Activated CD4-positive, CD25-positive, alpha-beta regulatory T cell treated with anti-CD3 and anti-CD28 coated beads, Interleukin-2, amount 50 U/mL, for 16 hours (primary cell): ENCODE measurements at places on chromosomes 6 and 20.

DNA sequence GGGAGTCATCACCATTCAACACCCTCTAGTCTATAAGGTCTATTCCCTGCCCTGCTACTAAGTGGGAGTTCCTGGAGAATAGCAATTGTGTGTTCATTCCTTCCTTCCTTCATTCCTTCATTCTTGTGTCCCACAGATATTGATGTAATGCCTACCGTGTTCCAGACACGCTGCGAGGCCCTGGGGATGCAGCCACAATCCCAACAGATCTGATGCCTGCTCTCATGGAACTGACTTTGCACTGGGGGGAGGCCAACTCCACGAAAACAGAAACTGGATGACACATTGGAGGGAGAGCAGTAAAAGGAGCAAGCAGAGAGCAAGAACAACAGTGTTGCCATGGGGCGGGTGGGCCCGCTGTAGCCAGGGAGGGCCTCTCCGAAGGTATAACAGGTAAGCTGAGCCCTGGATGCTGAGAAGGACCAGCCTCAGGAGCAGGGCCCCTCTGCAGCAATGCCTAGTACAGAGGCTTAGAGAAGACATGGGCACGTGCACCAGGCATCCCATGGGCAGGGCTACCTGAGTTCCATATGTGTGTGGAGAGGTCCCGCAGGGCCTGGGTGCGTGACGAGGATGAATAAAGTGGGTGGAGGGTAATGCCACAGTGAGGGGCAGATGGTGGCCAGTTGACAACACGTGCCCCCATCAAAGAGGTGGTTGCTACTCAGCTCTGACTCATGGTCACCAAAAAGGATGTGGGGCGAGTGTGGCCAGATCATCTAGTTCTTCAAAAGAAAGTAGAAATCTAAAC is 173.9 kb downstream of the NFATC2 start:
- DNase-seq, result no peak

GRCh38 chr6:136408204-136408603 is 118.6 kb upstream of the BCLAF1 start:
- no peak for DNase-seq

- DNase-seq, result no peak
Observed at GRCh38 chr6:25124216-25124715, 154.9 kb upstream of the CARMIL1 start.

GRCh38 chr6:156163311-156163710 is 613.9 kb upstream of the ARID1B start:
- DNase-seq, result no peak

- DNase-seq, result no peak
Observed at GRCh38 chr20:50208085-50208491, 17.5 kb downstream of the CEBPB start.

- DNase-seq, result no peak
Observed at GRCh38 chr6:16134430-16134829, 5.5 kb downstream of the MYLIP start.

- DNase-seq, result no peak
Observed at GRCh38 chr20:36917240-36917639, 34.3 kb downstream of the SAMHD1 start.

GRCh38 chr6:42429042-42429585 is 22.6 kb downstream of the TRERF1 start:
- no peak for DNase-seq

- no peak for DNase-seq
Observed at GRCh38 chr6:139470997-139471396, 96.5 kb upstream of the CITED2 start.

DNA sequence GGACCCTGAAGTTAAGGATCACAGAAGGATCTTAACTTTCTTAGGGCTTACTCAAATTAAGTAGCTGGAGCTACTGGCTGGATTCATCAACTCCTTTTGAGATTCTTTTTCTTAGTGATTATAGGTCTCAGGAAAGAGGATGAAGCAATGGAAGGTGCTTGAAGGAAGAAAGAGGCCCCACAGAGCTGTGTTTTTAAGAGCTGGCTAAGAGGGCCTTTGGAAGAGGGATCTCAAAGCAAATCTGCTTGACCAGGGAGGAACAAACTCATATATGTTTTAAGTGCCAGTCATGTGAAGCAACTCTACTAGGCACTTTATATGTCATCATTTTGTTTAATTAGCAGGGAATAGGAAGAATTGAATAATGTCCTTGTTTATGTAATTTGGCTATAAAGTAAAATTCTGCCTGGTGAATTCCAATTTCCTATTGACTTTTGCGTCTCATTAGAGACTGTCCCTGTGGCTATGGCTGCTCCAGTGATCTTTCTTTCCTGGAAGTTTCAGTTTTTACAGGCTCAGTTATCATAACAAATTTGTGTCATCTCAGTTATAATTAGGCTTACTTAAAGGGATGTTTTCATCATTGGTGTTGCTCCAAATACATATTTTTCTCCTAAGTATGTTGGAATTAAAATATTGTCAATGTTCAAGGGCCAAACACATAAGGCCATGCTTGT is 222.8 kb upstream of the CITED2 start:
- DNase-seq, result no peak

DNA sequence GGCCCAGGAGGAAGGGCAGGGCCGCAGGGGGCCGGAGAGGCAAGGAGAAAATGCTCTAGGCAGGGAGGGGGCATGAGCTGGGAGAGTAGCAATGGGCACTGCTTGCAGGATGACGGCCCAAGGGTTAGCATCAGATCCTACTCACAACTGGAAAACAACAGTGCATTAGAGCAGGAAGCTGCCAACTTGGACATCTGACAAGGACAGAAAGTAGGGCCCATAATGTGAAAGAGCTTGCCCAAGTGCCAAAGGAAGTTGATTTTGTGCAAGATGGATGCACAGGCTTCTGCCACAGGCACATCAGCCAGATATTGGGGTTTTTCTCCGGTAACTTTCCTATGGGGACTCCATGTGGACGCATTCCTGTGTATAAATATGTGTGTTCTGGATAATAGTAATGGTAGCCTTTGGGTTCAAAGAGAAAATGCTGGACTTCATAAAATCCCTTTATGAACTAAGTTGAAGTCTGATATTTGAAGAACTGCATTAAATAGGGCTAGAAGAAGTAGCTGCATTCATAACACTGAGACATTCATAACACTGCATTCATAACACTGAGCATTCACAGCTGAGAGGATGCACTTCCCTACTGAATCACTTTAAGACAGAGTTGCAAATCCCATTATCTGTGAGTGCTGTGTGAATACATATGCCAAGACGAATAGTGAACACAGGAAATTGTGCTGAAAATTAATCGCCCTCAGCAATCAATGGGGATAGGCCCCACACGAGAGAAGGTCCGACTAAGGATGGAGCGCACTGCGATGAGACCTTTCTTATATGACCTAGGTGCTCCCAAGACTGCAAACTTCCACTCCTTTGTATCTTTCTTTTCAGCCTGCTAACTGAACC is 235.6 kb upstream of the PRDM1 start:
- DNase-seq, result no peak

- no peak for DNase-seq
Observed at GRCh38 chr20:39563349-39563748, 601.2 kb downstream of the DHX35 start.

DNA sequence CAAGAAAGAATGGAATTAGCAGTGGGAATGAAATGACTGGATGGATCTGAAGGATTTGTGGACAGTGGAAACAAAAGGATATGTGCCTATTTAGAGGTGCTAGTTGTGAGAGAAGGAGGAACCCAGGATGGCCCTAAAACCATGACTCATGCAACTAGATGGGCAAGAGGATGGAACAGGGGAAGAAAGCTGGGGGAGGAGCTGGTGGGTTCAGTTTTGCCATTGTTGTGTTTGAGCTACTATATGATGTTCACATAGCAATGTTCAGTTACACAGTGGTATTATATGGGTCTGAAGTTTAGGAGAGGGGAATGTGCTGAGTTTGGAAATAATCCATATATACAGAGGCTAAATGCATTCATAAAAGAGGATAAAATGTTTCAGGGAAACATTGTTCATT is 125.7 kb upstream of the SSTR4 start:
- no peak for DNase-seq

DNA sequence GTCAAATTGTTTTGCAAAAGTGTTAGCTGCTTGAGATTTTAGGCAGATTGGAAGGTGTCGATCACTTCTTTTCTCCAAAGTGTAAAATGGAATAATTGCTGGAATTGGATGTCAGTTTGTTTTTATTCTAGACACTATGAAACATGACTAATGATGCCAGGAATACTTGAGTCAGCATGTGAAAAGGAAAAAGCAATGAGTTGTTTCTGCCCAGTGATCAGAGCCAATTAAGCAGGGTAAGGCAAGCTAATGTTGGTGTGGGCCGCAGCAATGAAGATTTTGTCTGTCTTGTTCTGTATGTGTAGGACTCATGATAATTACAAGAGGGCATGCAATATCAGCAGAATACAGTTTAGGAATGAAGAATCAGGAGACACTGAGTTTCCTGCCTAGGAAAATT is 110.3 kb downstream of the CARMIL1 start:
- DNase-seq, result no peak

GRCh38 chr6:2020909-2021308 is 224.5 kb downstream of the GMDS start:
- no peak for DNase-seq

DNA sequence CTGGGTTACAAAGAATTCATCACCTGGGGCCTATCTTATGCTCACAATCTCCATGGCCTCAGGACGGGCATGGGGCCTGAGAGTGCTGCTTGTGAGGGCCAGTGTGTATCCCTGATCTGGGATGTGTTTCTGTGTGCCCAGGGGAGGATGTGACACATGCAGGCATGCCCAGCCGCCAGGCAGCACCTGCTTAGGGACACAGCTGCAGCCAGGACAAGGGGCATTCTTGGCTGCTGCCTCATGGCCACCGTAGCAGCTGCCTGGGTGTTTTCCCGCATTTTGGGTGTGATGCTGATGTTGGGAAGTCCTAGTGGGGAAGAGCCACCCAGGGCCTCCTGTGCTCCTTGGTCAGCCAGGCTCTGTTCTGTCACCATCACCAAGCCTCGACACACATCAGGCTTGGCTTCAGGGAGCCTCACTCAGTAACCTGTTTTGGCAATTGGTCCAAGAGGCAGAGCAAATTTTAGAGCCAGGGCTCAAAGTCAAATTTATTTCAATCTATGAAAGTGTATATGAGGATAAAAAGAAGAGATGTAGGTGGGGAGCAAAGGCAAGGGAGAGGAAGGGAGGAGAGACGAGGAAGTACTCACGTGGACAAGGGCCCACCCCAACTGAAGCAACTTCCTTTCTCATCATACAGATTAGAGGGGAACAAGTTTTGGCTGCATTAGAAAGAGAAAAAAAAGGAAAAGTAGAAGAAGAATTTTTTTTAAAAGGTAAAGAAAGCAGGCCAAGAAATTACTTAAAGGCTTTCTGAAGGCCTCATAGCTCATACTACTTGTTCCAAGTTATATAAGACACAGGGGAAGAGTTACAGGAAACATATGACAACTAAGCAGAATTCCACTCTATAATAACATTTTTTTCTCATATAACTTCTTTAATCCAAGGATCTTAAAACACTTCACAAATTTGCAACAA is 269.9 kb upstream of the SUPT3H start:
- no peak for DNase-seq

DNA sequence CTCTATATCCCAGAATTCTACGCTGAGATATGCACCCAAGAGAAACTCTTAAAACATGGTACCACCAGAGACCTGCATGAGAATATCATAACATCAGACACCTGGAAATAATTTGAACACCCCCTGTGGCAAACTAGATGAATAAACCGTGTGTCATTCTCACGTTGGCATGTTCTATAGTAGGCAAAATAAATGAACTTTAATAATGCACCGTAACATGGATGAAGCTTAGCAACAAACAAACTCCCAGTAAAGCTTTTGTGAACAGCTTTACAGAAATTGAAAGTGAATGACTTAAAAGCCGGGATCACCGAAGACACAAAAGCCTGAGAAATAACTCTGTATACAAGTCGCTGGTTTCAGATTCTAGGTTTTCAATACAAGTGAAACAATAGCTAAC is 1166.8 kb upstream of the CITED2 start:
- no peak for DNase-seq

DNA sequence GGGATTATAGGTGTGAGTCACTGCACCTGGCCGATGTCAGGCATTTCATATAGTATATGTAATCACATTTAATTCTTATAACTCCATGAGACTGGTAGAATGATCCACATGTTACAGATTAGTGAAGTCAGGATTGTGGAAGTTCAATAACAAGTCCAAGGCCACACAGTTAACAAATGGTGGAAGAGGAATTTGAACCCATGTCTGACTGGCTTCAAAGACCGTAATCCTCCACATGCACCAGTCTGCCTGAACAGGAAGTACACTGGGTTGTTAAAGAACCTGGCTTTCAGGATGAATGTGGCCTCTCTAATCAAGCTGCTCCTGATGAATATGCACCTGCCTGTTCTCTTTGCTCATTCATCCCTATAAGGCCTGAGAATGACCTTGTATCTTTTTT is 122.0 kb upstream of the HDAC2 start:
- no peak for DNase-seq

DNA sequence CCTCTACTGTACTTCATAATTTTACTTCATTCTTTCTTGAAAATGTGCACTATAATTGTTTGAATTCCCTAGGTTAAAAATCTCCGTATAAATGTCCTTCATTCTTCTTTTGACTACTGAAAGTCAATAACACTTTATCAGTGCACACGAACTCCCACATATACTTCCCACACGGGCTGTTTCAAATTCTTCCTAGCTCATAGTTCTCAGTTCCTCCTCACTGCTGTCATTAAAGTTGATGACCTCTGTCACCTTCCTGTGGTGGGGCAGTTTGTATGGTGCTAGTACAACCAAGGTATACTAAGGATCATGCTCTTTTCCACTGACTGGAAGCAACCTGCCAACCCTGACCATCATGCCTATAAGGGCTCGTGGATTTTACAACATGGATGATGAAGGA is 40.0 kb upstream of the CD2AP start:
- DNase-seq, result no peak

- no peak for DNase-seq
Observed at GRCh38 chr6:35451354-35452182, 570 bp upstream of the FANCE start.

GRCh38 chr6:37182736-37183590 is 13.0 kb downstream of the PIM1 start:
- DNase-seq, result no peak

- no peak for DNase-seq
Observed at GRCh38 chr6:112903361-112903760, 556.2 kb downstream of the RFPL4B start.

- no peak for DNase-seq
Observed at GRCh38 chr6:163398815-163399214, 15.7 kb upstream of the QKI start.

DNA sequence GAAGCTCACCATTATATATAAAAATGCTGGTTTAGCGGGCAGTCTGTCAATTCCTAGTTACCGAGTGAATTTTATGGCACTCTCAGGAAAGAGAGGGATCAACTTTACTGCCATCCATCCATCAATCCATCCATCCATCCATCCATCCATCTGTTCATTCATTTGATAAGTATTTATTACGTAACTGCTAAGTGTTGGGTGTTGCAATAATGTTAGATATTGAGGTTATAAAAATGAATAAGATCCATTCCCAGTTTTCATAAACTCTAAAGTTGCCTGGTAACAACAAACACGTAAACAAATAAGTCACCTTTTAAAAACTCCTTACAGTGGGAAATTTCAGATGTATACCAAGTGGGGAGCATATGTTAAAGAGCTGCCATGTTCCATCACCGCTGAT is 36.8 kb downstream of the SASH1 start:
- no peak for DNase-seq

GRCh38 chr20:19397666-19398065 is 185.2 kb downstream of the SLC24A3 start:
- DNase-seq, result no peak

- DNase-seq, result no peak
Observed at GRCh38 chr6:158642097-158642601, 2.4 kb downstream of the DYNLT1 start.

GRCh38 chr6:11367638-11368199 is 135.3 kb upstream of the NEDD9 start:
- no peak for DNase-seq

GRCh38 chr20:49785852-49786175 is 26.8 kb upstream of the SLC9A8 start:
- DNase-seq, result no peak
